ENCODE measurements at places on chromosomes 11 and 22. TPM values are rescaled to one million over a fixed set of nuclear protein-coding genes. Genes with fewer than 3 reads are reported as not detected.

DNA sequence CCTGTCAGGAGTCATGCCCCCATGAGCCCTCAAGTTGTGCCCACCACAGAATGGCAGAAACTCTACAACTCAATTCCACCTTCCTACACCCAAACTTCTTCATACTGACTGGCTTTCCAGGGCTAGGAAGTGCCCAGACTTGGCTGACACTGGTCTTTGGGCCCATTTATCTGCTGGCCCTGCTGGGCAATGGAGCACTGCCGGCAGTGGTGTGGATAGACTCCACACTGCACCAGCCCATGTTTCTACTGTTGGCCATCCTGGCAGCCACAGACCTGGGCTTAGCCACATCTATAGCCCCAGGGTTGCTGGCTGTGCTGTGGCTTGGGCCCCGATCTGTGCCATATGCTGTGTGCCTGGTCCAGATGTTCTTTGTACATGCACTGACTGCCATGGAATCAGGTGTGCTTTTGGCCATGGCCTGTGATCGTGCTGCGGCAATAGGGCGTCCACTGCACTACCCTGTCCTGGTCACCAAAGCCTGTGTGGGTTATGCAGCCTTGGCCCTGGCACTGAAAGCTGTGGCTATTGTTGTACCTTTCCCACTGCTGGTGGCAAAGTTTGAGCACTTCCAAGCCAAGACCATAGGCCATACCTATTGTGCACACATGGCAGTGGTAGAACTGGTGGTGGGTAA lies at the start of gene OR52W1:
Gene OR52W1, plus strand, starts transcription at position 51 of the 637 bp plus-strand sequence. Its CDS starts 0 bp downstream, at position 51.
- DNase-seq = no peak

- DNase-seq = peak; percentile 73
These were observed 51.4 kb downstream of the ME3 start for GRCh38 chr11:86620891-86621521.

DNA sequence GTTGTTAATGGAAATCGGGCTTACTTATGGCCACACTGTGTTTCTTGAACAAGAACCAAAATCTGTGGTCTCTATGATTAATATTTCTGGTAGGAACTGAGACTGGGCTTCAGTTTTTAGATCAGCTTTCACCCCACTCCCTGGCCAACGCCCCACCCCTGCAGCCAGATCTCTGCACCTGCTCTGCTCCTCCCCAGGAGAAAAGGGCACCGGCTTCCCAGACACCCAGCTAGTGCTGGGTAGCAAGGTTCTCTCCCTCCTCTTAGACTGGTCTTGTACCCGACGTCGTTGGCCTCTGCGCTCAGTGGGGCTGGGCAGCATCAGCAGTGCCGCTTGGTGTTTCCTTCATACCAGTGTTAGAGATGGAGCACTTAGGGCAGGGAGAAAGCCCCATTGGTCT lies 17.0 kb upstream of the CTTN start:
- DNase-seq = no peak

DNA sequence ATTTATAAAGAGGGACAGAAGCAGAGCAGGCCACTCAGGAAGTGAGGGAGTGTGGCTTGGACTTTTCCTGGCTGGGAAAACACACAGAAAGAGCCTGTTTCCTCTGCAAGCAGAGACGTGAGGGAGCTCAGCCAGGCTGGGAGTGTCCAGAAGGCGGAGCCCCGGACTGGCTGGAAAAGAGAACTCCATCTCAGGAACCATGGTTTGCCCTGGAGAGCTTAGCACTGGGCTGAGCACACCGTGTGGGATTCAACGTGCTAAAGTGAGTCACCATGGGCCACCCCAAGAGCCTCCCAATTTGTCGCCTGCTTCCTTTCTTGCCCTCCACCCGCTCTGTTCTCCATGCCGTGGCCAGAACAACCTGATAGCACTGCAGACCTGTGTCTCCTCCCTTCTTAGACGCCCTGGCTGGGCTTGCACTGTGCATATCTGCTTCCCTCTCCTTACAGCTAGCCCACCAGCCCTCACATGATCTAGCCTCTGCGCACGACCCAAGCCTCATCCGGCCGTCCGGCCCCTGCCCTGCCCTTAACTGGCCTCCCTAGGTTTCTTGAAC lies 51.8 kb downstream of the GALNT18 start:
- DNase-seq = peak; percentile 28

DNA sequence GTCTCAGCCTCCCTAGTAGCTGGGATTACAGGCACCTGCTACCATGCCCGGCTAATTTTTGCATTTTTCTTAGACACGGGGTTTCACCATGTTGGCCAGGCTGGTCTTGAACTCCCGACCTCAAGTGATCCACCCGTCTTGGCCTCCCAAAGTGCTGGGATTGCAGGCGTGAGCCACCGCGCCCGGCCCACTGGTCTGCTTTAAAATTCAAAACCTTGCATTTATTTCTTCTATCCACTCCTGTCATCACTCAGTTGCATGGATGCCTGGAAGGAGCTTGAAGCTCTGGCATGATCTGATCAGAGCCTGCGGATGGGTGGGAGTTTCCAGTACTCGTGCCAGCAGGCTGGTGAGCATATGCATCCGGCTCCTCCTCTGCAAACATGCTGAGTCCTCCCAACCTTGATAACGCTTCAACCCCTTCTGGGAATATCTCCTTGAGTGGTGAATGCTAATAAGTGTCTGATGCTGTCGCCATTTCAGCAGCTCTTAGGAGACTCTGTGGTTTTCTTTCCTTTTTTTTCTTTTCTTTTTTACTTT lies 39.6 kb downstream of the UBASH3B start:
- no peak for DNase-seq

- DNase-seq = peak; percentile 68
These were observed 38.2 kb downstream of the OR10A6 start for GRCh38 chr11:7892840-7893254.

GRCh38 chr11:70068950-70069349 lies 9.2 kb upstream of the ANO1 start:
- no peak for DNase-seq

The TH gene
- not detected for total RNA-seq

DNA sequence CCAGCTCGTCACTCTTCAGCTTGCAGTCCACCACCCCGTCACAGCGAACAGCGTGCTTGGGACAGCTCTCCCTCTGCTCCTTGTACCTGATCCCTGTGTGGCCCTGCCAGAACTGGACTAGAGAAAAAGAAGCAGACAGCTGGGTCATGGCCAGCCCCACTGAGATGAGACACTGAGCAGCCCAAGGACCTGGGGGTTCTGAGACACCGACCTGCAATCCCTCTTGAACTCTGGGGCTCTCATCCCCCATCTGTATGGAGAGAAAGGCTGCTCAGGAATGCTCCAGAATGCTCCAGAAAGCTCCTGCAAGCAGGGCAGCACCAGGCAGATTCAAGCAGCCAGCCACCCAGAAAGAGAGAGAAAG lies 14.8 kb downstream of the TMPRSS13 start:
- DNase-seq = no peak

DNA sequence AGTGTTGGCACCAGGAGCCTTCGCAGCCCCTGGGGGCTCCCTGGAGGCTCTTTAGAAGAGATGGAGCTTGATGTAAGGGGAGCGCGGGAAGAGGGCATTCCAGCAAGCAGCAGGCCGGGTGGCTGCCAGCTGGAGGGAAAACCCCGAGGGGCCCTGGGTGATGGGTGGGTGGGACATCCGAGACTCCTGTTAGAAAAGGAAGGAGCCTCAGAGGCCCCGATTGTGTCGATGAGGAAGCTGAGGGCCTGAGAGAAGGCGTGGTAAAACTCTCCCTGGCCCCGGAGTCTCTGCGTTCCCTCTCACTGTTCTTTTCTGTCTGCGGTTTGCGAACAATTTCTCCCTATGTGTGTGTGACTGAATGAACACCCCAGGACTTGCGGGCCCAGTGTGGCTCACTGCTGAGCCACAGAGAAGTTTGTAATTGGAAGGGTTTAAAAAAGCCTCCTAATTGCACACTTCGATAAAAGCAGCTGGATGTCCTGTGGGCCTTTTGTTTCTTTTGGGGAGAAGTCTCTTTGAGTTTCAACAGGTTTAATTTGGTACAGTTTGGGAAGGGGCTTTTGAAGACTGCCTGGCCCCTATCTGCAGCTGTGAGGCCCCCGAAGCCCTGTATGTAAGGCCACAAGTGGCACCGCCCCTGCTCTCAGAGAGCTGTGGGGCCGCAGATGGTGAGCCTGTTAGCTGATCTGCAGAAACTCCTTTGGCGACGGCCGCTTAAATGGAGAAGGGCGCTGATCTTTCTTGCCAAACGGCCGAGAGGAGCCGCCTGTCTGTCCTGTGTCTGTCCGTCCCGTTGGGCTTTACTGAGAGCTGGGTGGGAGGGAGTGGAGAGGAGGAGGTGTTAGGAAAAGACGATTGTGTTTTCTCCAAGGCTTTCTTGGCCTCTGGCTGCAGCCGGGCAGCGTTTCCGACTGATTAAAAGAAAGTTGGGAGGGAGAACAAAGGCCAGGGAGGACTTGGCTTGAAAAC lies 2.0 kb downstream of the FBLN1 start:
- DNase-seq = peak; percentile 7

DNA sequence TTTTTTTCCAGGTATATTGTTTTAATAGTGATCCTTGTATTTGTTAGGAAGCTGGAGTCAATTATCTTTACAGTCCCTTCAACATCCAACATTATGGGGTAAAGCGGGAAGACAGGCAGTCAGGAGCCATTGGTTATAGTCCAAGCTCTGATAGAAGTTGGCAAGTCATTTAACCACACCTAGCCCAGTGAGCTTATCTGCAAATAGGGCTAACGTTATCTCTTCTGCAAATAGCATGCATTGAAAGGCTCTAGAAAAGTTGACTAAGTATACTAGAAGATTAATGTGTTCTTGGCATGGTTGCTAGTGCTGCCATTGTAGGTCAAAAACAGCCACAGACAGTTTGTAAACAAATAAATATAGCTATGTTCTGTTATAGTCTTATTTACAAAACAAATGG lies 520.7 kb downstream of the OPCML start:
- DNase-seq = no peak

DNA sequence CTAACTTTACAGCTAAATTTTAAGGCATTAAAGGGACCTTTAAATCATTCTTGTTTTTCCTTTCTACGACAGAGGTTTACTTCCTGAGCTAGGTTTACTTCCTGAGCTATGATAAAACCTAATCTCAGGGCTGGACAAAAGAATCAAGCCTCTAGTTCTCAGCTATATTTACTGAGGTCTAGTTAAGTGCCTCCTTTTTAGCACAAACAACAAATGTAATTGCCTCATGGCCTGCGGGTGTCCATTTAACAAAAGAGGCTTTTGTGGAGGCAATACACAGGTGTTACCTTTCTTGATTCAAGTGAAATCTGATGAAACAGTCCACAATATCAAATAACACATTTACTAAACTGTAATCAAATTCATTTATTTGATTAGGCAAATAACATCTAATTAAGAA lies 67.3 kb downstream of the IMMP1L start:
- DNase-seq = peak; percentile 14

DNA sequence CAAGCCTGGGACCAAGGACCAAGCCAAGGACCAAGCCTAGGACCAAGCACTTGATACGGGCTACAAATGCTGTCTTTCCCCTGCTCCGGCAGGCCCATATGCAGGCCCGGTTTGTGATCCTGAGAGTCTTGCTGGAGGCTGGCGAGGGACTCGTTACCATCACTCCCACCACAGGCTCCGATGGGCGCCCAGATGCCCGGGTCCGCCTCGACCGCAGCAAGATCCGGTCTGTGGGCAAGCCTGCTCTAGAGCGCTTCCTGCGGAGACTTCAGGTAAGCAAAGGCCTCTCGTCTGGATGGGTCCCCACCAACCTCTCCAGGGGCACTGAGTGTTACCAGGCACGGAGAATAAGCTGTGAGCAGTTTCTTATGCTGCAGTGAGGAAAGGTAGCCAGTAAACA lies 13.2 kb upstream of the BBS1 start:
- no peak for DNase-seq

GRCh38 chr11:78201096-78201818 lies 12.5 kb downstream of the USP35 start:
- no peak for DNase-seq

DNA sequence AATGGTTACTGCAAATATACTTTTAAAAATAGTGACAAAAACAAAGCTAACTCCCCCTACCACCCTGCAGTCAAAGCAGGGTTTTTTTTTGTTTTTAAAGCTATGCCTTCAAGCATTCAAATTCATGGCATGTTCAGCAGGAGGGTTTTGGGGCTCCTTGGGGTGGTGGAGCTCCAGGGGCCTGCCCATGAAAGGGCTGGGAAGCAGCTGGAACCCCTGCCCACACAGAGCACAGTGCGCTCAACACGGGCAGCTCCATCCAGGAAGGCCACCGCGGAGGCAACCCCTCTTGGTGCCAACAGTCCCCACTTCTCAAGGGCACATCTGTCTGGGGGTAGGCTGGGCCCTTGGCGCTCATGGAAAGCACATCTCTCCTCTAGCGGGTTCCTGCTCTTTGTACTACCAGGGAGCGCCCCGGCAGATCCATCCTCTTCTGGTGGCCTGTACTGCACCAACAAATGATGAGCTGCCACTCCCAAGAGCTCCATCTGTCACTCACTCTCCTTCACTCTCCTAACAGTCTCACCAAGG lies 16.6 kb upstream of the PHLDA2 start:
- DNase-seq = no peak

The LMNTD2 gene
- total RNA-seq = 1.8 TPM

- DNase-seq = no peak
These were observed 2.5 kb downstream of the CD81 start for GRCh38 chr11:2379466-2380174.

GRCh38 chr11:13339195-13340153 lies 61.9 kb downstream of the BMAL1 start:
- DNase-seq = peak; percentile 80

- DNase-seq = no peak
These were observed 79.7 kb upstream of the SLC5A12 start for GRCh38 chr11:26801601-26802000.

GRCh38 chr11:95736809-95737208 lies 52.8 kb downstream of the FAM76B start:
- no peak for DNase-seq

Measured in endothelial cell of umbilical vein (primary cell).